ENCODE measurements at places on chromosomes 3 and 15.

DNA sequence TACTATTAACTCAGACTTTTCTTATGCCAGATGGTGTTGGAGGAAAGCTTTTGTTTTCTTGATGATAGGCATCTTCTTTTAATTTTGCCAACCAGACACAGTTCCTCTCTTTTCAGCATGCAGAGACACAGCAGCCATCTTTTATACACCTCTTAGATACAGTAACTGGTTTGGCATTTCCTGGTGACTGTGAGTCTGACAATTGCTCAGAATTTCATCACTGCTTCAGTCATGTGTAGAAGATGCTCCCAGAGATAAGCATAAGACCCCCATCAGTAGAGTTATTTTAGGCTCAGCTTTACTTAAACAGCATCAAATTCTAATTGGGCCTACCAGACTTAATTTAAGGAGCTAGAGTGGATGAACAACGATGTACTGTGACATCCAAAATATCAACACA lies 779.0 kb downstream of the SQOR start:
- no peak for DNase-seq

- peak; percentile 22 for DNase-seq
Measured at GRCh38 chr15:85581495-85581894, 201.1 kb downstream of the AKAP13 start.

DNA sequence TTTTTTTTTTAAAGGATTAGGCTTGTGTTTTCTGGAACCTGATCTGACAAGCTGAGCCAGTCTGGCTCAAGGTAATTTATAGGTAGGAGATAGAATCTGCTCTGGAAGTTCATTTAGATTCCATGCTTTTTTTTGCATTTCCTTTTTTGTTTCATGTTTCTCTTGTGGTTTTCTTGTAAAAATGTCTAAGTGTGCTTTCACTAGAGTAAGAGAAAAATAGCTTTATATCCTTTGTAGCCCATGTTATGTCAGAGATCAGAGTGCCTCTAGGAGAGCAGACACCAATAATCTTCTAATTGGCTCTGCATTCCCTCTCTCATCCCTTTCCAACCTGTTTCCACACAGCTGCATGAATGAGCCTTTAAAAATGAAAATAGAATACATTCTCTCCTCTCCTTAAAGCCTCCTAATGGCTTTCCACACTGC lies 389.8 kb upstream of the KCNMB2 start:
- no peak for DNase-seq

GRCh38 chr15:27272427-27272826 lies 301.4 kb downstream of the GABRG3 start:
- no peak for DNase-seq

DNA sequence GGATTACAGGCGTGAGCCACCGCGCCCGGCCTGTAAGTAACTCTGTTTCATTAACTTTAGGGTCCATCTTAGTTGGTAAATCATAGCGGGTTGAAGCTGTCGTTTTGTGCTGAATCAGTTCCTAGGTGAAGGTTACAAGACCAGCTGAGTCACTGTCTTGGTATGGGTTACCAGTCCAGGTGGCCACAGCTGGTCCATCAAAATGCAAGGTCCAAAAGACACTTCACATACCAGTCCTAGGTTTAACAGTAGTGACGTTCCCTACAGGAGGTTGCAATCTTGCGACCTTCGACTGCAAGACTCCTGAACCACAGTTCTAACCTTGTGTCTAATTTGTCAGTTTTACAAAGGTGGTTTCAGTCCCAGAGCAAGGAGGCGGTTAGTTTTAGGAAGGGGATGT lies 160.1 kb upstream of the ATP10A start:
- DNase-seq, result no peak

- no peak for DNase-seq
Measured at GRCh38 chr3:11269007-11269406, 3.2 kb upstream of the ATG7 start.

DNA sequence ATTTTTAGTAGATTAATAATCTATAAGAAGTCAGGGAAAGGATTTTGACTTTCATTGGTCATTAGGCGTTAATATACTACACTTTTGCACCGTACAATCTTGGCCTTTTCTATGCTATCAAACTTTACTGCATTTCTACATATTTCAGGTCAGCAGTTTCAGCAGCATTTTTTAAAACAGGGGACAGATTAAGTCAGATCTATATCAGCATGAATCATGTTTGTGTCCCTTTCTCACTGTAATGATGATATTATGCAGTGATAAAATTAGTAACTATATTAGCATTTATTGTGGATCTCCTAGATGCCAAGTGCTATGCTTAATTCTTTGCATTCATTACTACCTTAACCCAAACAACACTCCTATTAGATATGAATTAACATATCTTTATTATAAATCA lies 20.3 kb upstream of the AADAC start:
- no peak for DNase-seq

- DNase-seq, result no peak
Measured at GRCh38 chr3:29643034-29643425, 362.2 kb downstream of the RBMS3 start.

DNA sequence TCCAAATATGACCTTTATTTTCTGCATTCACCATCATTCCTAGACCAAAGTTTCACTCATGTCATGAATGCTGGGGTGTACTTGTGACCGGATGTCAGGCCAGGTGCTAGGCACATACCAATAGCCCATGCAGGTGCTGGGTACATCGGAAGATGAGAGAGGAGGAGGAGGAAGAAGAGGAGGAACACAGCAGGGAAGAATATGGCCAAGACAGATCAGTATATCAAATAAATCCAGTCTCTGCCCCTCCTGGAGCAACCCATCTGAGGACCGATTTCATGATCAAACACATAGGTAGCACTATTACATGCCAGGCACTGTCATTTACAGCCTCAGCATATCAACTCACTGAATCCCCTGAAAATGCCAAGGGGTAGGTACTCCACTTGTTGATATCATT lies 3.0 kb upstream of the WNT7A start:
- DNase-seq, result no peak

GRCh38 chr3:27584874-27585273 lies 100.7 kb upstream of the SLC4A7 start:
- no peak for DNase-seq

GRCh38 chr3:3316521-3316920 lies 137.0 kb upstream of the CRBN start:
- DNase-seq, result no peak

- no peak for DNase-seq
Measured at GRCh38 chr3:58495101-58495500, 3.2 kb downstream of the KCTD6 start.

GRCh38 chr3:150083655-150084042 lies 113.0 kb upstream of the PFN2 start:
- no peak for DNase-seq

- DNase-seq, result no peak
Measured at GRCh38 chr3:191165802-191166201, 33.2 kb upstream of the OSTN start.

DNA sequence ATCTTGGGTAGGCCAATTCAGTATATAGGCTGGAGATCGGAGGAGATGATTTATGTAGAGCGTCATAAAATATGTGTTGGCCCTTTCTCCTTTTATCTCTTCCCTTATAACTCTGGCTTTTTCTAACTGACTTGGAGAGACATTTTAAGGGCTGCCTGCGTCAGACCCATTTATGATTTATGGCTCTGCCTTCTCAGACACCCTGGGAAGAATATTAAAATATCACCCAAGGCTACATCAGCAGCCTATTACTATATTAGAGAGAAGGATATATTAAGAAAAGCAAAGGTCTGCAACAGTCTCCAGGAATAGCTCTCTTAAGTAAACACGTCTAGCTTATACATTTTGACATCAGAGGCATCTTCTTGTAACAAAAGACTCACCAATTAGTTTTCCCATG lies 179.4 kb downstream of the SV2B start:
- no peak for DNase-seq

DNA sequence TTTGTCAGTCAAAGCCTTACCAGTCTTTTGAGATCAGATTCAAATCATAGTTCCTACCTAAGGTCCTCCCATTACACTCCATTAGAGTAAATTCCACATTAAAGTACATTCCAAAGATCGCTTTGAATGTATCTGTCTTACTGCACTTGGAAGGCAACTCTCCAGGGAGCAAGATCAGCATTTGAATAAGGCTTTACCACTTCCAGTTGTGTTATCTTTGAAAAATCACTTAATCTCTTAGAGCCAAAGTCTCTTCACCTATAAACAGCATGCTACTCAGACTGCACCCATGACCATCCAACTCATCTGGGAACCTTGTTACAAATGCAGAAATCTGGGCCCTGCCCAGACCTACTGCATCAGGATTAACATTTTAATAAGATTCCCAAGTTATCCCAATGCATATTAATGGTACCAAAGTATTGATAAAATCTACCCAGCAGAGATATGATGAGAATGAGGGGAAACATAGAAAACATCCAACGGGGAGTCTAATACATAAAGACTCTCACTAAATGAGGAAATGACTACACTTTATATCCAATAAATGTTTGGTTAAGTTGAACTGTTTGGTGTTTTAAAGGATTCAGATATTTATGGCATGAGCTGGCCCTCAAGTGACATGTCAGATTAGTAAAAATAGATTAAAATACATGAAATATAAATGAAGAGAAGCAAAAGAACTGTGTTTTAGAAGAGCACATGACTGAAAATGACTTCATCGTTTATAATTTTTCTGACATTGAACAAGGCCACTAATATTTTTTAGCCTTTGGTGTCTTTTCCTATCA lies 75.9 kb downstream of the TNIK start:
- no peak for DNase-seq

- no peak for DNase-seq
Measured at GRCh38 chr3:151182349-151183079, 20.5 kb downstream of the GPR171 start.

DNA sequence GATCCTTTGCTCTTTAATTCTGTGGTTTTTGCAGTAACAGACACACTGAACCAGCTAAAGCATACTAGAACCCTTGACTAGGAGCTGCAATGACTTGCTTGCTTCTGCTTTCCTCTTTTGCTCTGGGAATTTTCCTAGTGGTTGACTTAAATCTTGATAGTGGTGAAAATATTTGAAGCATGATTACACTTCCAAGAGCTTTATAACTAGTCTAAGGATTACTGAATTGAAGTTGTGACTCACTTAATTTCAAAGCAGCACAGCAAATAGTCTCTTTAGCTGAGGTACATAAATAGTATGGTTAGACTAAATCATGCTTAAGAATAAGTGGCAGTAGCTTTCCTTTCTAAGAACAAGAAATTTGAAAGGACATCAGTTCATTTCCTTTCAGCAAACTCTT lies 513.5 kb upstream of the GBE1 start:
- DNase-seq, result no peak

- no peak for DNase-seq
Measured at GRCh38 chr15:89794627-89795241, 18.6 kb downstream of the MESP2 start.

DNA sequence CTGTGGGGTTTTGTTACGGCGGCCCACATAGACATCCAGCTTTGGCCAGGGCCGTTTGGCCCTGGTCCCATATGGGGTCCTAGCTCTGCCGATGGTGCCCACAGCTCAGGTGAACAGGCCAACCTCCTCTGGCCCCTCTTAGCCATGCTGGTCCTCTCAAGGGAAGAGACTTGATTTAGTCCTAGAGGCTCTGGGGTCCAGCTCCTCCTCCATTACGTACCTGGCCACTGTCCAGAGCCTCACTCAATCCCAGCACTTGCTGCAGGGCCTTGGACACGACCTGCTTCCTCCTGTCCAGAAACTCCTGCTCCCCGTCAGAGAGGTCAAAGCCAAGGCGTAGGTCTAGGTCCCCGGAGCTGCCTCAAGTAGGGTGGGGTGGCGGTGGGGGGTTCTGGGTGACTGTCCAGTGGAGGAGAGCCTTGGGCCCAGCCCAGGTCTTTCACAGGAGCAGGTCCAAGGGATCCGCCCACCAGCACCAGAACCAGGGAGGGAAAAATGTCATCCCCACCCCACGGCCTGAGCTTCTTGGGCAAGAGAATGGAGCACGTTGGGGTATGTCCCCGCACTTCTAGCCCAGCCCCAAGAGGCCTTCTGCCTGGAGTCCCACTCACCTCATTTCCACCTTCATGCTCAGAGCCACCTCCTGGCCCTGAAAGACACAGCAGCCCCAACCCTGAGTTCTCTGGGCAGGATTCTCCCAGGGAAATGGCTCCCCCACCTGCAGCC lies 6.8 kb downstream of the PLA2G4F start:
- no peak for DNase-seq

- DNase-seq, result no peak
Measured at GRCh38 chr3:133096900-133097613, 58.9 kb downstream of the TMEM108 start.

- DNase-seq, result no peak
Measured at GRCh38 chr3:123361071-123361470, 87.8 kb downstream of the ADCY5 start.

GRCh38 chr15:24919446-24919845 lies 35.3 kb upstream of the SNRPN start:
- no peak for DNase-seq

- peak; percentile 54 for DNase-seq
Measured at GRCh38 chr15:68795298-68795848, 25.3 kb downstream of the ANP32A start.

DNA sequence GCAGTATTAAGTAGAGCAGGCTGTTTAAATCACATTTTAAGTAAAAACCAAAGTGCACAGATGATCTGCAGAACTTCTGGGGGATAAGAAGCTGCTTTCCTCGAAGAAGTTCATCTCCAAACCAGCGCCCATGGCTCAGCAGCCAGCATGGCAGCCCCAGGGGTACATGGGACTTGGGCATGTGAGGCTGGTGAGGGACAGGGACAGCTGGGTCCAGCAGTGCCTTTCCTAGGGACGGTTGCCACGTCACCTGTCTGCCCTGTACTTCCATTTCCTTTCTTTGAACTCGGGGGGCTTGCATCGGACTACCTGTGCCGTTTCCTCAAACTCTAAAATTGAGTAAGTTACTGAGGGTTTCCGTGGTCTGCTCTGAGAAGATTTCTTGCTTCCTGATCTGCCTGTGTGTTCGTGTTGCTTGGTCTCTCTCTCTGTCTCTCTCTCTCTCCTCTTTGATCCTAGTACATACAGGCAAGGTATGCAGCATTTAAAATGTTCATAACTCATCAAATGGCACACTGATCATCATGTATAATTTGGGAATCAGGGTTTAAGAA lies 67.6 kb downstream of the IGF1R start:
- DNase-seq, result no peak

DNA sequence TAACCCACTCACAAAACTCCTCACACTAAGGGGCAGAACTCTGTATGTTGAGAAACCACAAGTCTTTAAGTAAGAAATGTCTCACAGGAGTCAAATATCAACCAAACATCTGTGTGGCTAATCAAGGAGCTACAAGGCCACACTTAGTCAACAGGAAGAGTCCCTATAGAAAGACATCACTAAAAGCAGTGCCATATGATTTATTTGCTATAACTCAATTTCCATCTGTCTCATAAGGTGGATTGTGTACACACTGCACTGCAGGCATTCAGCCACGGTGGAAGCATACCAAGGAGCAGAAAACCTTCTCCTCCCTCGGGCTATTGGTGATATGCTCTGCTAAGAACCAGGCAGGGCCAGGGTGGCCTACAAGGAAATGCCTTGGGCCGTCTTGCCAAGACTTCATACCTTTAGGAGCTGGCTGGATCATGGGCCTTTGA lies 197.6 kb upstream of the CFAP20DC start:
- DNase-seq, result no peak

DNA sequence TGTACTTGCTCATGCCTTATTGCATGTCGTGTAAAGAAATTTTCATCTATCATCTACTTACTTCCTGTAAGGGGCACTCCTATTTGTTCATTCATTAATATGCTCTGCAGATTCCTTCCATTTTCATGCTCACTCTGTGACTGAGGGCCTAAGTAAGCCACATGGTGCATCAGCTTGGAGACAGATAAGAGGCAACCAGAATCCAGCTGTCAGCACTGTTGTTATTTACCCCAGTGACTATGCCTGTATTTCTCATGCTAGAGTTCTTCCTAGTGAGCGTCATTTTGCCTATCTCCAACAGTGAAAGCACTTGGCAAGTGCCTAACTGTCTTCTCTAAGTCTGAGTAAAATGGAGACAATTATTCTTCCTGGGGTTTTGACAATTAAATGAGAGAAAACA lies 124.8 kb upstream of the ABI3BP start:
- no peak for DNase-seq
